ENCODE measurements at places on chromosomes 3 and 15. TPM values are rescaled to one million over a fixed set of nuclear protein-coding genes. Genes with fewer than 3 reads are reported as not detected.

DNA sequence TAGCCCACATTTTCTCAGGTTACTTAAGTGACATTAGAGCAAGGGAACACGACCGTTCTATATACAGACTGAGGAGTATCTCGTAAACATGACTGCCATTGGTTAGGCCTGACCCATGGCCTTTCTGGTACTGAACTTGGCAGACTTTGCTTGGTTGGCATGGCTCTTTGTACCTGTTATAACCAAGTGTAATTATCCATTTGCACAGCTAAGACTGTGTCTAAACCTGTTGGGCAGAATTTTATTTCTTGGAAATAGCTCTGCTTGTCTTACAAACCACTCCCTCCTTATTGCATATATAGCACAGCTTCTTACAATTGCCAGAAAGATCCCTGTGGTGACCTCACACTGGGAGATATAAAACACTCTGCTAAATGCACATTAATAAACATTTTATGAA lies 106.9 kb downstream of the P2RY1 start:
- DNase-seq: no peak

The CIP2A gene
- 1.5 TPM for total RNA-seq

GRCh38 chr3:11776346-11776745 lies 70.3 kb downstream of the TAMM41 start:
- DNase-seq: no peak

- peak; percentile 98 for DNase-seq
Observed at GRCh38 chr3:114056130-114057010, at the start of the genes CCDC191 and QTRT2. Gene CCDC191 (minus strand): TSS chr3:114056526. CDS start chr3:114056466, 60 bp downstream. Gene QTRT2 (plus strand): TSS chr3:114056737. CDS start chr3:114065258, 8,521 bp downstream.

The SENP5 gene
- 18.0 TPM for total RNA-seq

All from Right ventricle myocardium superior (tissue), 1 donor.